NCI-H1048 (cell line): ENCODE measurements at places on chromosomes 16 and 17.

DNA sequence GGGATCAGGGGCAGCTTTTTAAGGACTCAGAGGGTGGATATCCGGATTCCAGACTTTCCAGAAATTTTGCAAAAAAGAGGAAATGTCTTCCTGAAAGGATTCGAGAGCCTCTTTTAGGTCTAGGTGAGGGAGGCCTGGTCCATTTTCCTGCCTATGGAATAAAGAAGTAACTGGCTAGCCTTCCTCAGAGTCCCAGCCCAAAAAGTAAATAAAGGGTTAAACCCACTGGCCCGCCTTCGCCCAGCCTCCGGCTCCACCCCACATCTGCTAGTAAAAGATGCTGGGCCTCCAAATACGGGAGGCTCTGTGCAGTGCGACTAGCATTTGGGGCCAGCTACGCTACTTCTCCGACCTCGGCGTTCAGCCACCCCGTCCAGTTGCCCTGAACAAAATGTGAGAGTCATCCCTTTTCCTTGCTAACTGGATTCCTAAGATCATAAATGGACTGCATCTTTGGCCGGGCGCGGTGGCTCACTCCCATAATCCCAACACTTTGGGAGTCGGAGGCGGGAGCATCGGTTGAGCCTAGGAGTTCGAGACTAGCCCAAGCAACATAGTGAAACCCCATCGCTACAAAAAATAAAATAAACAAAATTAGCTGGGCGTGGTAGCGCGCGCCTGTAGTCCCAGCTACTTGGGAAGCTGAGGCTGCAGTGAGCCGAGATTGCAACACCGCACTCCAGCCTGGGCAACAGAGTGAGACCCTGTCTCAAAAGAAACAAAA, 824 bp upstream of the MPP2 start:
- DNase-seq: no peak

GRCh38 chr17:62737513-62737912, 70.6 kb downstream of the MARCHF10 start:
- DNase-seq: no peak

DNA sequence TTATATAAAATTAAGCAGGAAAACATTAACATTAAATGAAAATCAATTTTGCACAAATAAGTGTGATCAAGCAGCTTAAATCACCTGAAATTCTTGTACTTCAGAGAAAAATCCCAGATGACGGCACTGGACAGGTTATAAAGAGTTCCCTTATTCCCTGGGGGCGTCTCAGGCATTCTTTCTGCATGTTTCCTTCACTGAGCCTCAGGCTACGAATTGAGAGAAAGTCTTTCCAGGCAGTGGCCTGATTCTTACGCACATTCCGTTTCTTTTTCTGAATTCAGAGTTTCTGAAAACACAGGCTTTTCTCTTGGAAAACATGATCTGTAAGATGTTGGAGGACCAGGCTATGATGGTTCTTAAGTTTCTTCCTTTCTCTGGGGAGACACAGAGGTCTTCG, 22.1 kb upstream of the PITPNM3 start:
- no peak for DNase-seq

- DNase-seq: no peak
These were observed 36.4 kb downstream of the MAP2K6 start for GRCh38 chr17:69450918-69451317.

DNA sequence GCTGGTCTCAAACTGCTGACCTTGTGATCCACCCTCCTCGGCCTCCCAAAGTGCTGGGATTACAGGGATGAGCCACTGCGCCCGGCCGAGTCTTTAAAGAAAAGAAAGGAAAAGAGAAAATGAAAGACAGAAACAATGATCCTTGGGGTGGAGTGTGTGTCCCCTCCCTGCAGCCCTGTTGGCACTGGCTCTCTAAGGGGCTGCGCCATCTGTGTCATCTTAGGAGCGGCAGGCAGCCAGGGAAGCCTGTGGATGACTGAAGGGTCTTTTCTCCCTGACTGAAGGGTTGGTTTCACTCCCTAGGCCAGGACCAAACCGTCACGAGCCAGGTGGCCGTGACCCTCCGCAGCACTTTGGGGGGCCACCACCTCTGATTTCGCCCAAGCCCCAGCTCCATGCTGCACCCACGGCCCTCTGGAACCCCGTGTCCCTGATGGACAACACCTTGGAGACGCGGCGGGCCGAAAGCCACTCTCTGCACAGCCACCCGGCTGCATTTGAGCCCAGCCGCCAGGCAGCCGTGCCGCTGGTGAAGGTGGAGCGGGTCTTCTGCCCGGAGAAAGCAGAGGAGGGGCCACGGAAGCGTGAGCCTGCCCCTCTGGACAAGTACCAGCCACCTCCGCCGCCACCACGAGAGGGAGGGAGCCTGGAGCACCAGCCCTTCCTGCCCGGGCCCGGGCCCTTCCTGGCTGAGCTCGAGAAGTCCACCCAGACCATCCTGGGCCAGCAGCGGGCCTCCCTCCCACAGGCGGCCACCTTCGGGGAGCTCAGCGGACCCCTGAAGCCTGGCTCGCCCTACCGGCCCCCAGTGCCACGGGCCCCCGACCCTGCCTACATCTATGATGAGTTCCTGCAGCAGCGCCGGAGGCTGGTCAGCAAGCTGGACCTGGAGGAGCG, 27.7 kb downstream of the GINS2 start:
- no peak for DNase-seq

DNA sequence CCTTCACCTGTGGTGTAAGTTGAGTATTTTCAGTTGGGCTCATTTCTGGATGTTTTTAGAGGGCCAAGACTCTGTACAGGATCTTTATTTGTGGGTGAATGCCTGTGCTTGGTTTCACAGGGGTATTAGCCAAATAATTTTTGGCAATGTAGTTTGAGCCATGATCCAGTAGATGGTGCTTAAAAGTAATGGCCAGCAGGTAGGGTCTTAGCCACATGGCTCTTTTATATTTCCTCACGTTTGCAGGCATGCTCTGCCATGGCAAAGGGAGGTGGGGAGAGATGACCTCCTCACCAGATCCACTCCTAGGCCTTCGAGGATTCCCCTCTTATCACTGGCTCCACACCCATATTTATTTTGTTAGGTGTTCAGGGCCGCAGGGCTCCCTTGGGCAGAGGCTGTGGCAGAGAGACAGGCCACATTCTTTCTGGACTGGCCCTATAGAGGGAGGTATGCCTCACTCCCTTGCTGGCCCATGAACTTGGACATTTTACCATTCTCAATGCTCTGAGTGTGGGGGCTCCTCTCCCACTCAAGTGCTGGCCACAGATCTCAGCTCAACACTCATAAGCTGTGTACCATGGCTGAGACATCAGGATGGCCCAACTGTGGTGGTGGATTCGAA, 417.1 kb downstream of the XYLT1 start:
- no peak for DNase-seq

DNA sequence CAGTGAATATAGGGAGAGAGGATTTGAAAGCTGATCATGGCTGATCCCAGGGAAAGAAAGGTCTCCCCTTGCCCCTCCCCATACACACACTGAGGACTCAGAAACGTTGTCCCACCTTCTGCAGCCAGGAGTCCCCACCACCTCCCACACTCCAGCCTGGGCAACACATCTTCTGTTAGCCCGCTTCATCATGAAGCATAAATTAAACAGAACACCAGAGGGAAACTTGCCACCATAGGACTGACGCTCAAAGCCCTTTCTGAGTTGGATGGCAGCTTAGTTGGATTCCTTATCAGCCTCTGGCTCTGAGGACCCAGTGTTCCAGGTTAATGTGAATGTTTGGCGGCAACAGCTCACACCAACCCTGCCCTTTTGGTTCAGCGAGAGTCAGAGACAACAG, 33.9 kb downstream of the ARHGAP27 start:
- DNase-seq: no peak

- DNase-seq: no peak
These were observed 495.7 kb downstream of the SHISA9 start for GRCh38 chr16:13397126-13397525.

DNA sequence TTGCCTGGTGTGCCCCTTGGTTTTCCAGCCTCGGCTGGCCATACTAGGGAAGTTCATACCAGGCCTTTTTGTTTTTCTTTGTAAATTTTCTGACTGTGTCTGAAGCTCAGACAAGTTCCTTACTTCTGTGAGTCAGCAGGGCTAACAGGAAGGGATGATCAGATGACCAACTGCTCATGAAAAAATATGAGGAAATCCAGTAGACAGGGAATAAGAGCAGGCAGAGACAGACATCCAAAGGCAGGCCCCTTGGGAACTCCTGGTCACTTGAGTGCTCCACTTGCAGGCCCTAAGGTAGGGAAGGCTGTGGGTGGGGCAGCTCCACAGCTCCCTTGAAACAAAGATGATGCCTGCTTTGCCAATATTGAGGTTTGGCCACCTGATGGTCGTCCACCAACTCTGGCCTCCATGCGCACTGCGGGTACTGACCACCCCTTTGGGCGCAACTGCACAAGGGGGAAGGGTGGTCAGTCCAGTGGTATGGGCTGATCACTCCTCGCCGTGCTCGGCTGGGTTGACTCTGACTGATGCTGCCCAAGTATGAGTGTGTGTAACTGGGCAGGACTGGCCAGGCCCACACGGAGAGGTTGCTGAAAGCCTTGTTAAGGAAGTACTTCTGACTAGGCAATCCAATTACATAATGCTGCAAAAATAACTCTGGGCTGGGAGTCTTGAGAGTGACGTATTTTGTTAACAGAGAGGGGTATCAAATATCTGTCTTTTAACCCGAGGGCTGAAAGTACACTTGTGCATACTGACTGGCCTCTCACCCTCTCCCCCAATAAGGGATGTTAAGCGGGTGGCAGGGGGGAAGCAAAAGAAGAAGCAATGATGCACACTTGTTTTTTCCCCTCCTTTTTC, 20.8 kb upstream of the ZFHX3 start:
- DNase-seq: no peak

DNA sequence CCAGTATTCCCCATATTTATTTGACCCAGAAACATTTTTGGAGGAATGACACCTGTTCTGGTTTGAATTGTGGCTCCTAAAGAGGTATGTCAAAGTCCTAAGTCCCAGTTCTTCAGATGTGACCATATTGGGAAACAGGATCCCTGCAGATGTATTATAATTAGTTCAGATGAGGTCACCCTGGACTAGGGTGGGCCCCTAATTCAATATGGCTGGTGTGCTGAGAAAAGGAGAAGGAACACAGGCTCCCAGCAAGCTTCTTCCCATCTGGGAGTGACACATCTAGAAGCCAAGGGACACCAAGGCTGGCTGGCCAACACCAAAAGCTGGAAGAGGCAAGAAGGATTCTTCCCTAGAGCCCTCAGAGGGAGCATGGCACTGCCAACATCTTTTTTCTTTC, 3.8 kb upstream of the GCSH start:
- DNase-seq: no peak

DNA sequence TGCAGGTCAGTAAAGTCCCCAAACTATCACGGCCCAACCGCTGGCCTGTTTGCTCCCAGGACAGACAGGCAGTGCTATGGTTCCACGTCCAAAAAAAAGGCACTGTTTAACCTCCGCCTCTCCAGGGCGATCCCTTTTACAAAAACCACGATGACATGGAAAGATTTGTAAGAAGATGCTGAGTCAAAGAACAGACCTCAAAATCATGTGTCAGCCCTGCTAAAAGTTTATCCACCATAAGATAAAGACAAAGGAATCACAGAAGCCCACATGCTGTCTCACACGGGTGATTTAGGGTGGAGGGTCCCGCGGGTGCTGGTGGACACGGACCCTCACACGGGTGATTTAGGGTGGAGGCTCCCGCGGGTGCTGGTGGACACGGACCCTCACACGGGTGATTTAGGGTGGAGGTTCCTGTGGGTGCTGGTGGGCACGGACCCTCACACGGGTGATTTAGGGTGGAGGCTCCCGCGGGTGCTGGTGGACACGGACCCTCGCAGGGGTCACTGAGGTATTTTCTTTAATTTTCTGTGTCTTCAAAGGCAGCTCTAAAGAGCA, 117.2 kb upstream of the METRNL start:
- DNase-seq: no peak

- no peak for DNase-seq
These were observed 114.1 kb downstream of the PITPNC1 start for GRCh38 chr17:67491009-67491680.

DNA sequence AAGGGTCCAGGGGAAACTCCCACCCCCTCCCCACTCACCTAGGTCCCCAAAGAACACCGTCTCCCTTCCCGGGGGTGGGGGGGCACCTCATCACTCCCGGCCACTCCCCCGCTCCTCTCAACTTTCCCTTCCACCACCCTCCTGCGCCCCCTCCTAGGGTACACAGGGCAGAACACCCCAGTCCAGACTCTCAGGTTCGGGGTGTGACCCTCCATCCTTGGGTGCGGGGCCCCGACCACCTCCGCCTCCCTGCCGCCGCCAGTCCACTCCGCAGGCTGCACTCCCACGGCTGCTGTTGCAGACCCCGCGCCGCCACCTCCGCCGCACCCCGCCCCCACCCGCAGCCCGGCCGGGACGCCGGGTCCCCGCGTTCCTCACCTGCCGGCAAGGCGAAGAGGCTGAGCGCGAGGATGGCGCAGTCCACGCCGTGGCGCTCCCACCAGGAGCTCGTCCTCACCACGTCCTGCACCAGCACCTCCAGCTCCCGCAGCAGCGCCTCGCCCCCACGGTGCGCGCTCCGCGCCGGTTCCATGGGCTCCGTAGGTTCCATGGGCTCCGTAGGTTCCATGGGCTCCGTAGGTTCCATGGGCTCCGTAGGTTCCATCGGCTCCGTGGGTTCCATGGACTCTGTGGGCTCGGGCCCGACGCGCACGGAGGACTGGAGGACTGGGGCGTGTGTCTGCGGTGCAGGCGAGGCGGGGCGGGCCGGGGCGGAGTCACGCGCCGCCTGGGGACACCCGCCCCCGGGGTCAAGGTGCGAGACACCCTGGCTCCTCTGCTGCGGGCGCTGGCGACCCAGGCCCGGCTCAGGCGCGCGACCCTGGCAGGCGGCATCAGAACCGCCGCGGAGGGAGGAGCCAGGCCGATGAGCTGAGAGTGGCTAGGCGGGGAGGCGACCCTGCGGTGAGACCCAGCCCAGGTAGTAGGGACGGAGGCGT, at the start of gene FADS6:
TSS of gene FADS6 (minus strand) at position 660 of the 938 bp plus-strand sequence. CDS start at position 622, 38 bp downstream.
- no peak for DNase-seq

DNA sequence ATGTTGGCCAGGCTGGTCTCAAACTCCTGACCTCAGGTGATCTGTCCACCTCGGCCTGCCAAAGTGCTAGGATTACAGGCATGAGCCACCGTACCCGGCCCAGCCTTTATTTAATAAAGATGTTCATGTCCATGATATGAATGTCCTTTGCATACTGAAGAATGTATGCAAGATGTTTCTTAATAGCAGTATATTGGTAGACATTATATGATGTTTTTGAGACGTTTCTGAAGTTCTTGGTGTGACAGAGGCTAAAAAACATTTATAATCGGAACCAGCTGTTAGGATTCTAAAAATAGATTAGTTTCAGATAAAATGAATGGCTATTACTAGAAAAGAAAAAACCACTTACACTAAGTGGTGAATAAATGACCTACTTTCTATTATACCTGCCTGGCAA, 11.8 kb downstream of the PDZD9 start:
- no peak for DNase-seq

- DNase-seq: no peak
These were observed 982 bp downstream of the DBNDD1 start for GRCh38 chr16:90018297-90018651.

GRCh38 chr17:27379888-27380533, 76.2 kb upstream of the KSR1 start:
- no peak for DNase-seq
